ENCODE measurements at places on chromosomes 6 and 20.

- H3K36me3 ChIP-seq = no peaks in the 10 kb centered on the region
- no peak overlapping the region for H3K4me3 ChIP-seq
- no peaks in the 10 kb centered on the region for H3K4me1 ChIP-seq
These were observed 109.8 kb downstream of the DTNBP1 start for GRCh38 chr6:15553031-15553430.

GRCh38 chr6:27019651-27020552, 227.6 kb upstream of the PRSS16 start:
- no peaks in the 10 kb centered on the region for H3K27me3 ChIP-seq
- peak overlapping the region; percentile 66 for H3K4me3 ChIP-seq
- no peaks in the 10 kb centered on the region for H3K4me1 ChIP-seq
- no peak overlapping the region for H3K27ac ChIP-seq

DNA sequence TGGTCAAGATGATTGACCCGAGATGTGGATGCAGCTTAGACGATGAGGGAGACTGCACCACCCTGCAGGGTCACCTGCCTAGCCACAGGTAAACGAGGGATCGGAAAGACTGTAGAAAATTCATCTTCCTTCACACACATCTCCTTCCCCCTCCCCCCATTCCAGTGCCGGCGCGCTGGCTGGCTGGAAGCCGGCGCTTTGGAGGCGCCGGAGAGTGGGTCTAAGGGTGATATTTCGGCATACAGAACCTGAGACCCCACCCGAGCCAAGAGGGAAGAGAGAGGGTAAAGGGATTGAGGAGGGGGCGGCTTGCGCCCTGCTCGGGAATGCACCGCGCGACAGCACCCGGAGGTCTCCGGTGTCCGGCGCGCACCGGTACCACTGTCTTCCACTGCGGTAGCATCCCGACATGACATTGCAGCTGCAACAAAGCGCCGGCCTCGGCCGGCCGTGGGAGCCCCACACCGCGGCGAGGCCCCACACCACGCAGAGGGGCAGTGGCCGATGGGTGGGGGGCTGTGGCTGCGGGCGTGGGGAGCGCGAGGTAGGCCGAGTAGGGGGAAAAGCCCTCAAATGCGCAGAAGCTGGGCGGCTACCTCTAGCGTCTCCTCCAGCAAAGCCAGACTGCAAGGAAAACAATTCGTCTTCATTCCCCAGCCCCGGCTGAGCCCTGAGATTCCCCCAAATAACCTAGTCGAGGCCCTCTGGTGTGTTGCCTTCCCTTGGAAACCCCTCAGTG, 984 bp downstream of the TNFRSF21 start:
- peak overlapping the region; percentile 66 for H3K4me3 ChIP-seq
- no peak overlapping the region for H3K27ac ChIP-seq
- no peaks in the 10 kb centered on the region for H3K4me1 ChIP-seq
- no peaks in the 10 kb centered on the region for H3K27me3 ChIP-seq
- DNase-seq = peak; percentile 1
- H3K36me3 ChIP-seq = no peaks in the 10 kb centered on the region

DNA sequence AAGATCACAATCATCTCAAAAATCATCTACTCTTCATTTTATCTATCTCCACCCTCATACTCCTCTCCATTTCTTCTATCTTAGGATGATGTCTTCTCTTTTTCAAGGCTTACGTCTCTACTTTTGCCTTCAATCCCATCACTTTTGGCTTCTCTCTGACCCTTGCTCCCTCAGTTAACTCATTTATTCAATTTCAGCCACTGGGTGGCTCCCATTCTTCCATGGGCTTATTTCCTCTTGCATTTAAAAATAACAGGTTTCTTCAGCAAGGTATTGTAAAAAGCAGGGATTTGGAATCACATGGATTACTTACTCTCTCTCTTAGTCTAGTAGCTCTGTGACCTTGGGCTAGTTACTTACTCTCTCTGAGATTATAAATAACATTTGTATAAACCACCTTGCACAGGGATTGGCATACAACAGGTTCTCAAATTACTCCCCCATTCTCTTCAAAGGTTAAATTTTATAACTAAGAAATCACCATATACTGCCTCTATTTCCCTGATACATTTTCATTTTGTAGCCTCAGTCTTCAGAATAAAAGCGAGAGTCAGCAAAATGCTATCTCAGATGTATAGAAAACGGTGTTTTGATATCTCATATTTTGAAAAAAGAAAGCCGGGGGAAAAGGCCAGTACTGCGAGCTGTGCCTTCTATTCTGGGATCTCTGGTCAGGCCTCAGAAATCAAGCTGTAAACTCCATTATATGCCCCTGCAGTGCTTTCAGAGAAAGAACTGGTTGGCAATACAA, 5.5 kb downstream of the ZSCAN12 start:
- DNase-seq = peak; percentile 18
- no peak overlapping the region for H3K4me3 ChIP-seq
- peaks cover 38% of the 10 kb centered on the region for H3K36me3 ChIP-seq
- no peak overlapping the region for H3K27ac ChIP-seq
- no peaks in the 10 kb centered on the region for H3K27me3 ChIP-seq
- H3K4me1 ChIP-seq = peaks cover 8% of the 10 kb centered on the region

- no peaks in the 10 kb centered on the region for H3K36me3 ChIP-seq
- H3K27me3 ChIP-seq = no peaks in the 10 kb centered on the region
- no peaks in the 10 kb centered on the region for H3K4me1 ChIP-seq
- H3K4me3 ChIP-seq = no peak overlapping the region
These were observed 410.5 kb upstream of the MAN1A1 start for GRCh38 chr6:119760046-119760445.

GRCh38 chr6:125220712-125221111, 67.1 kb downstream of the TPD52L1 start:
- H3K27ac ChIP-seq = no peak overlapping the region
- no peaks in the 10 kb centered on the region for H3K4me1 ChIP-seq
- H3K4me3 ChIP-seq = no peak overlapping the region

DNA sequence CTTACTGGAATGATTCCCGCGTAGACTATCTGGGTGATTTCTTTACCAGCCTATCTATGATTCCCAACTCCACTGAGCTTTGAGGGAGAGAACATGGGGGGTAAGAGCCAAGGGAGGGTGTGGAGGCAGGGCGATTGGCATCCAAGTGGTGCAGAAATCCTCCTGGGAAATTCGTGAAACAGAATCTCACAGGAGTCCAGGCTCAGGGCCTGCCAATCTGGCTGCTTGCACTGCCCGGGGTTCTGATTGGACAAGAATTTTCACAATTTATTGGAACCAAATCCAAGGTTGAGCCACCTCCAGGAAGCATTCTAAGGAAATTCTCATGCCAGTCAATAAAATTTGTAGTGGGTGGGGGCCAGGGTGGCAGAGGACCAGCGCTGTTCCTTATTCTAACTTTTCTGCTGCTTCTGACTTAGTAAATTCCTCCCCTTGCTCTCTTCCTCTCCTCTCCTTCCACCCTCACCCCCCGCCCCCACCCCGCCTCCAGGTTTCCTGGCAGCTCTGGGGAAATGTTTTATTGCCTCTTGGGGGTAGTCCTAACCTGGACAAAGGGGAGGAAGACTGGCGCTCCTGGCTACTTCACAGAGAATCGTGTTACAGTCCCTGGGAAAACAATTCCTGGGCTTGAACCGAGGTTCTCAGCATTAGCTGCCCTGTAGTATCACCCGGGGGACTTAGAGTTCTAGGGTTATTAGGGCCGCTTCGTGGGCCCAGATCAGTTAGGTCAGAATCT, 3.1 kb downstream of the BMP6 start:
- no peaks in the 10 kb centered on the region for H3K36me3 ChIP-seq
- H3K4me1 ChIP-seq = no peaks in the 10 kb centered on the region
- H3K4me3 ChIP-seq = no peak overlapping the region
- peaks cover 13% of the 10 kb centered on the region for H3K27me3 ChIP-seq
- DNase-seq = no peak

DNA sequence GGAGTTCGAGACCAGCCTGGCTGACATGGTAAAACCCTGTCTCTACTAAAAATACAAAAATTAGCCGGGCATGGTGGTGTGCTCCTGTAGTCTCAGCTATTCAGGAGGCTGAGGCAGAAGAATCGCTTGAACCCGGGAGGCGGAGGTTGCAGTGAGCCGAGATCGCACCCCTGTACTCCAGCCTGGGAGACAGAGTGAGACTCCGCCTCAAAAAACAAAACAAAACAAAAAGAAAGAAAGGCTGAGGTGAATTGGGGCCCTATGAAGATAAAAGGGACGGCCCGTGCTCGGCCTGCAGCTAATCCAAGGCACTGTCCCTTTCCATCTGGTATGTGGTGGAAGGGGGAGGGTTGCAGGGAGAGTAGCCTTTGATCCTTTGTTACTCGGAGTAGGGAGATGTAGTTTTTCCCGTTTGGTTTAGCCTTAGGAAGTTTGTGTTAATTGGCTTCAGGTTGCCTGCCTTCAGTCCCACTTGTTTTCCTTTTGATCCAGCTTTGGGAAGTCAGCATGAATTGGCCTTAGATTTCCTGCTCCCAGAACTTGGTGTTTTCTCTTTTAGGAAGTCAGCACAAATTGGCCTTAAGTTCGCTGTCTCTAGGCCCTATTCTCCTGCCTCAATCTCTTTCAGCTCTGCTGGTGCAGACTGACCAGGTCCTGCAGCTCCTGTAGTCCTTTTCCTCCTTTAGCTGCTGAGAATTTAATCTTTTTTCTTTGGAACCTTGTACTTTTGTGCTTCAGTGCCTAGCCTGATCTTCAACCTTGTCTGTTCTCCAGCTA, 36.1 kb upstream of the PAQR8 start:
- no peaks in the 10 kb centered on the region for H3K27me3 ChIP-seq
- H3K36me3 ChIP-seq = no peaks in the 10 kb centered on the region
- no peak overlapping the region for H3K27ac ChIP-seq

GRCh38 chr20:23459461-23460150, 6.9 kb upstream of the CST11 start:
- H3K4me1 ChIP-seq = peaks cover 22% of the 10 kb centered on the region
- DNase-seq = no peak
- H3K36me3 ChIP-seq = no peaks in the 10 kb centered on the region
- H3K27me3 ChIP-seq = no peaks in the 10 kb centered on the region
- no peak overlapping the region for H3K27ac ChIP-seq
- no peak overlapping the region for H3K4me3 ChIP-seq

DNA sequence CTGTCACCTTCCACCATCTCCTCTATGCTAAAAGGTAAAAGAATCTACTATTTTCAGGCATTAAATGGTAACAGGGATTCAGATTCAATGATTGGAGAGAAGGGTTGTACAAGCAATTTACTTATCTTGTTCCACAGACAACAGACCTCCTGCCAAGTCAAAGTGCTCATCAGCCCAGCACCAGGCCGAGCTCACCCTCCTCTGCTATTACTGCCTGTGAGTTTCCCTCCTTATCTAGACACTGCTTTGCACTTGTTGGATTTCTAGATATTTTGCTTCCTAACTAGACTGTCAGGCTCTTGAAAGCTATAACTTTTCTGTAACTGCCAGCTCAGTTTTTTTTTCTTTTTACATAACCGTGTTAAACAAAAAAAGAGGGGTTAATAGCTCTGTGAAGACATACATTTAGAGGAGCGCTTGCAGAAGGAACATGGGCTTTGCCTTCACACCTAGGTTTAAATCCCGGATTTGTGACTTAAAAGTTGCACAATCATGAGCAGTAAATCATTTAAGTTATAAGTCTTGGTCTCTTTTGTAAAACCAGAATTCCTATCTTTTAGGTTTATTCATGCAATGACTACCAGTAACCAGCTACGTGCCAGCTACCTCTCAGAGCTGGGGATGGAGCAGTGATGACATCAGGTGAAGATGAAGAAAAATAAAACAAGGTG, 1.1 kb upstream of the FAM162B start:
- H3K27me3 ChIP-seq = no peaks in the 10 kb centered on the region
- no peaks in the 10 kb centered on the region for H3K36me3 ChIP-seq
- no peak overlapping the region for H3K4me3 ChIP-seq
- H3K4me1 ChIP-seq = no peaks in the 10 kb centered on the region

DNA sequence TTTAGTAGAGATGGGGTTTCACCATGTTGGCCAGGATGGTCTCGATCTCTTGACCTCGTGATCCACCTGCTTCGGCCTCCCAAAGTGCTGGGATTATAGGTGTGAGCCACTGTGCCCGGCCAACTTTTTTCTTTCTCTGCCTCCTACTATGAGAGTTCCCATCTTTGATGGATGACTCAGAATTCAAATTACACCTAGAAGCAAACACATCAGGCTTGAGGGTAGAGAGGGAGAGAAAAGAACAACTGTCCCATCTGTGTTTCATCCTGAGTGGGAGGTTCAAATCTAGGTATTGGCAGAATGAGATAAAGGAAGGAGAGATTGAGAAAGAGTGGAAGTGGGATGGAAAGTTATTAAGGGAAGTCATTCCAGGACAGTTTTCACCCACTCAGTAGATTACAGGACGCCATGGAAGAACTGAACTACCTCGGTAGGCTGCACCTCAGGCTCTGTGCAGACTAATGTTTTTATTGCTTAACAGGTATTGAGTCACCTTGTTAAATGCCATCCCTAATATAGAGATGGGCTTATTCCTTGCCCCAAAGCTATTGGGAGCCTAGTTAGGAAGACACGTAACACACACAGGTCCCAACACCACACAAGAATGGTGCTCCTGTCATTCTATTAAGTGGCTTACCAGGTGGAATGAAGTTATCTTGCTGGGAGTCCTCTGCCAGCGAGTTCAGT, 275.7 kb downstream of the SOX4 start:
- H3K27me3 ChIP-seq = no peaks in the 10 kb centered on the region
- no peaks in the 10 kb centered on the region for H3K36me3 ChIP-seq
- H3K4me1 ChIP-seq = no peaks in the 10 kb centered on the region
- H3K27ac ChIP-seq = no peak overlapping the region

- H3K4me1 ChIP-seq = no peaks in the 10 kb centered on the region
- no peak overlapping the region for H3K4me3 ChIP-seq
- H3K36me3 ChIP-seq = no peaks in the 10 kb centered on the region
- DNase-seq = no peak
- no peak overlapping the region for H3K27ac ChIP-seq
These were observed 104.5 kb upstream of the CARMIL1 start for GRCh38 chr6:25174678-25175077.

All from naive thymus-derived CD4-positive, alpha-beta T cell (primary cell).